SK-N-SH treated with all-trans-retinoic acid at 6 μM for 48 hours (cell line): ENCODE measurements at places on chromosomes 7 and 10.
A peak's percentile ranks its signal among the peaks of the same experiment; 100 is the strongest.

GRCh38 chr7:112272921-112273561, 66.5 kb downstream of the ZNF277 start:
- ATAC-seq: no peak

- no peak; the same call in 2 of the 3 replicates for ATAC-seq
Measured at GRCh38 chr7:130286881-130287280, 6.1 kb upstream of the CPA4 start.

DNA sequence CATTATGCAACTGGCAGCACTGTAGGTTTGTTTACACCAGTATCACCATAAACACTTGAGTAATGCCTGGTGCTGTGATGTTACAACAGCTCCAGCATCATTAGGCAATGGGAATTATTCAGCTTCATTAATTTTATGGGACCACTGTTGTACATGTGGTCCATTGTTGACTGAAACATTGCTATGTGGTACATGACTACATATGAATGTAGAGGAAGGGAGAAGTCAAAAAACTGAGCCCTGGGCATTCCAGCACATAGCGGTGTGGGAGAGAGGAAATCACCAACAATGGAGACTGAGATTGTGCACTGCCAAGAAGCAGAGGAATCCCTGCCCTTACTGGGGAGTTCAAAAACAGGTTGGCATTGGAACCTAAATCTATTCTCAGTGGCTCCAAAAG, 89.0 kb downstream of the TRIM24 start:
- no peak for ATAC-seq

GRCh38 chr7:71245038-71245437, 113.1 kb downstream of the GALNT17 start:
- ATAC-seq: no peak

DNA sequence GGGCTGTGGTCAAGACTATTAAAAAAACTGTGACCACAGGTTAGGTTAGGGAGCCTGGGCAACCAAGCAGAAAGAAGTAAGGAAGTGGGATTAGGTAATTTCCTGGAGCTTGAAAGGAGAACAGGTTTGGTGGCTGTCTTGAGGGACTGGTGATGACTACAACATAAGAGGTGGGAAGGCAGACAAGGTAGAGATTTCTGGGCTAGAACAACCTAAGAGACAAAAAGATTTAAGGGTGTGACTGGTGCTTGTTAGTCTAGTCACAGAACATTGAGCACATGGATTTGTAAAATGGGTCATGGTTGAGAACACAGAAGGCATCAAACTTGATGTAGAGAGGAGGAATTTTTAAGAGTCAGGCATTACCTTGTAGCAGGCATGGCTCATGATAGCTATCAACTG, 123.7 kb upstream of the ASAH2 start:
- ATAC-seq: no peak

- no peak for ATAC-seq
Measured at GRCh38 chr7:2198206-2198605, 34.5 kb downstream of the MAD1L1 start.

- no peak for ATAC-seq
Measured at GRCh38 chr10:101257084-101257483, 27.8 kb upstream of the LBX1 start.

DNA sequence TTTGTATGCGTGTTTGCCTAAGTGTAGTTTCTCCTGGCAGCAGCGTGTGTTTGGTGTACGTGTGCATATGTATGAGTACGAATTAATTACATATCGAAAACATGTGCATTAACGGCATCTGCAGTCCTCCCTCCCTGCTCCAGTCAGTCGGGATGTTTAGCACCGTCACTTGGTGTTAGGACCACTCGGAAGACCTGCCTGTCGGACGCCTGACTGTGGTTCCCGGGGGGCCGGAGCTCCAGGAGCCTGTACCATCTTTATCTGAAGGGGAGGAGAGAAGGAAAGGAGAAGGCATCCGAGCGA, 1.1 kb upstream of the CNTNAP2 start:
- peak; percentile 49; the same call in 2 of the 3 replicates for ATAC-seq

DNA sequence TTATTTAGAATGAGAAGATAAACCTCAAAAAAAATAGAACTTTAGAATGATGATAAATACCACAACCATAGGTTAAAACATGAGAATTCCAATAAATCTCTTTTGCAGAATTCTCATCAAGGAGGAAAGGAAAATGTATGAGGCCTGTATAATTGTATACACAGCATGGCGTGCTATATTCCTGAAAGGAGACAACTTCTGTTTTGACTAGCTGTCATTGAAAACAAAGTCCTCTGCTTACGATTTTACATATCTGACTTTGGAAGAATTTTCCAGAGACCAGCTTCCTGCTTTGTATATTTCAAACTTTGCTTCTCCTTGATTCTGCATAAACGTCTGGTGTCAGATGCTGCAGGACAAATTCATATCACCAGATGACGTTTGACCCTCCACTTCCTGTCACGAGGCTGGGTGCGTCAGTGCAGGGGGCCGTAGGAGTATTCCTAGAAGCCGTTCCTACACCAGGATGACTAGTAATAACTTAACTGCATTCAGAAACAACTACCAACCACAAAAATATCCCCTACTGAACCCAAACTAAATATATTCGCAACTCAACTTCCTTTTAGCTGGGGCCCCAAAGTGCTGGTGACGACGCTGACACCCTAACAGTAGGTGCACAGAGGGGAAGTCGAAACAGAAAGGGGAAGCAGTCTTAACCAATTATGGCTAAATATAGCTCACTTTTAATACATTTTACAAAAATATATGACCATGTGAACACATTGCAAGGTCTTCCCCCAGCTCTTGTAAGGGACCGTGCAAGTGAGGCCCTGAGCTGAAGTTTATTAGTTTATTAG, 178.6 kb upstream of the INHBA start:
- ATAC-seq: no peak

DNA sequence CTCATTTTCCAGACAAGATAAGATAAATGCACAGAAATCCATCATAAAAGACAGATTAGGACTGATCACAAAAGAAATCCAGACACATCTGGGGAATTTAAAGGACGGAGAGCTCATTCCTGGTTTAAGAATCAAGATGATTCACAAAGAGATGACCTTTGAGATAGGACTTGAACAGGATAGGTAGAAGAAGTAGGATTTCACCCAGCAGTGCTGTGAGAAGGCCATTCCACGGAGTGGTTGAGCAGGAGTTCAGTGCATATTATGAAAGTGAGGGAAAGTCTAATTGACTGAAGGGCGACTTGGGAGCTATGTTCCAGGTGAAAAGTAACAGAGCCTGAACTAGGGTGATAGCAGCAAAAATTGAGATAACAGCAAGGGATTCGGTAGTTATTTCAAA, 73.7 kb downstream of the GAD2 start:
- ATAC-seq: no peak

DNA sequence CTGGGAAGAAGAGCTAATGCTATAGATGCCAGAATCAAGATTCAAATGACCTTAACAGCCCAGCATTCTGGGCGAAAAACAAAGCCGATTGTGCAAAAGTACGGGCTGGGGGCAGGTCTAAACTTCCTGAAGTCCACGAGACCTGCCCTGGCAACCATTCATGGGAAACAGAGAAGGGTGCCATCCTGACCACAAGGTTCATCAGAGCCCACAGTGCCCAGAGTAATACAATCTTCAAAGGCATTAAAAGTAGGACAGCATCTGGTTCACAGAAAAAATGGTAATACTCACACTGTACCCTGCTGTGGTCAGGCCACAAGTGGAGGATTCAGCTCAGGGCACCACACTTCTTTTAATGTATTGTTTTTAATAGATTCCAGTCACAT, 36.1 kb downstream of the SORBS1 start:
- ATAC-seq: no peak
